ENCODE measurements at places on chromosomes 16 and 17.

GRCh38 chr16:2968368-2968737 is 795 bp upstream of the PAQR4 start:
- no peak for DNase-seq

DNA sequence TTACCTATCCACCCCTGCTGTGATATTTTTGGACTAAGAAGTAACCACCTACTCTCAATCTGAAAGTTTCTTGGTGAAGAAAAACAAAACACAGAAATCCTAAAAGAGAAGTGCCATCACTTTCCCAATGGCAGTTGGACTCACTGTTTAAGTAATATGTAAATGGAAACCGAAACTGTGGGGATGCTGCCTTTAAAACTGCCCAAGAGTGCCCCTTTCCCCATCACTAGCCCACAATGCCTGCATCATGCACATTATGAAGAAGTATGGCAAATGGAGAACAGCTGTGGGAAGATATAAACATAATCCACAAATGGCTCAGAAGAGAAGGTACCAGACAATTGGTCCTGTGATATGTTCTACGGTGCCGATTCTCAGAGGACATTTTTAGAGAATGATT is 33.5 kb upstream of the SLC6A2 start:
- no peak for DNase-seq

DNA sequence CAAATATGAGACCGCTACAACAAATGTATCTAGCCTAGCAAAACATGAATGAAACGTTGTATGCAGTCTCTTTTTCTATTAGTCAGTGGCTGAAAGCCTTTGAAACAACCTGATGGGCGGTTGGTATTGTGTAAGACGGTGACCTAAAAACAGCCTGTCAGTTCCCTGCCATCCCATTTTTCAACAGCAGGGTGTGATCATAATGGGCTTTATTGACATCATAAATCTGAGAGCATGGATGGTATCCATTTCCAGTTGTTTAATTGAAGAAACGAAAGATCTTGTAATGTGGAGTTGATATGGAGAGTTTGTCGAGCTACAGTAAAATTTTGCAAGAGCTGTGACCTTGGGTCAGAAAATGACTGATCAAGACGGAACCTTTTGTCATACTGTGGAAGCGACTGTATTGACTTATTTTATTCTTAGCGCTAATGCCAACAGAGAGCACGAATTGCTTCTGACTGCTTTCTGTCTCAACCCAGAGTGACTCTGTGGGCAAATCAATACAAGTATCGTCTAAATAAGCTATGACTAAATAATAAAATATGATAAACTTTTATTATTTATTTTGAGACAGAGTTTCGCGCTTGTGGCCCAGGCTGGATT is 12.3 kb upstream of the MEIOB start:
- peak; percentile 9 for DNase-seq

DNA sequence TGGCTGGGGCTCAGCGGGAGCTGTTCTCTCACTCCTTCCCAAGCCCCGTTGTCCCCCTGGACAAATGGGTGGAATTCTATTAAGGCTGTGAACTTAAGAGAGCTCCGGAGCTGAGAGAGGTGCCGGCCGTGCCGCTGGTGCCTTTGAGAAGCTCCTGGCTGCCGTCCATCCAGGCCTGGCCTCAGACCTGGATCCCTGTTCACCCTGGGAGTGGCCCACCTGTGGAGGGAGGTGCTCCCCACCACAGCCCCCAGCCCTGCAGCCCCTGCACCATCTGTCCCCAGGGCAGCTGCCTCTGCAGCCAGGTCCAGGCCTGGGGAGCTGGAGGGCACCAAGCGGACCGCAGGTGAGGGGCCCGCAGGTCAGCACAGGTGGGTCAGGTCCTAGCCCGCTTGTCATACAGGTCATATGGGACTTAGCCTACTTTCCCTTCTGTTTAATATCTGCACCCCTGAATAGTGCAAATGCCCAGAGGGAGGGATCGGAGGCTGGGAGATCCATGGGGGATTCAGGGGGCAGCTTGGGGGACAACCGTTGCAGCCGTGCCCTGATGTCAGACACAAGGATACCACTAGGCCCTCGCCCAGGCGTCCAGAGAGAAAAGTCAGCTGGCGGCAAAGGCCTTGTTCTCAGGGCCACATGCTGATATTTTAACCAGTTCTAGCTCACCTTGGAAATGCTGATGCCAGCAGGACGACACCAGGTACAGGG is 15.2 kb upstream of the METRNL start:
- DNase-seq = no peak

DNA sequence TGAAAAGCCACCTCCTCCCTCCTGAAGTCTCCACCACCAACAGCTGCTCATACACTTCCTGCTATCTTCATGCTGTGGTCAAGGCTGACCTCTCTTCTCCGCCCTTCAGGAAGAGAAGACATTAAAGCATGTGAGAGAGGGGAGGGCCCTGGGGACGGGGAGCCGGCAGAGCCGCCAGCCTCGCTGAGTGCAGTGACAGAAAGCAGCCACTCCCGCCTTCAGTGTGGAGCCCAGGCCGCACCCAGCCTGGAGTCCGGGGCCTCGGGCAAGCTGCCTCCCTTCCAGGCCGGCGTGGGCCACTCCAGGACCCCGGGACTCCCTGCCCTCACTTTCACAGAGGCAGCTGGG is 94.7 kb upstream of the TNRC6C start:
- no peak for DNase-seq

GRCh38 chr16:84794186-84794585 is 25.6 kb upstream of the CRISPLD2 start:
- DNase-seq = no peak

DNA sequence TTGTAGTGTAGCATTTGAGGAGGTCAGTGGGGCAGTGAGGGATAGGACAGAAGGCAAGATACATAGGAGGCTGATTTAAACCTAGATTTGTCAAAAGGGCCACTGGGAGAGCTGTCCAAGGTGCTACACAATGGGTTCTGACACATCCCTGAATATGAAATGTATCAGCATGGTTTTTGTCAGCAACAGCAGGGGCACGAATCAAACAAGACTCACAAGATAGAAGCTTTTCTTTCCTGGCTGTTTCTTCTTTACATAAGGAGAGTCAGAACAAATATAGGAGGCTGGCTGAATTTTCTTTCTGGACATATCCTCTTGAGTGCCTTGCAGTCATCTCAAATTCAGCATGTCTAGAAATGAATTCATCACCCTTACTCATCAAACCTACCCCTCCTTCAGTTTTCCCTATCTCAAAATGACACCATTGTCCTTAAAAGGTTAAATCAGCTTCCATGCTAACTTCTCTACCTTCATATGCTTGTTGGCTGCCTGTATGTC is 130.5 kb downstream of the NPIPB5 start:
- DNase-seq = peak; percentile 35

GRCh38 chr17:55722016-55722736 is 488 bp downstream of the TMEM100 start:
- peak; percentile 34 for DNase-seq

DNA sequence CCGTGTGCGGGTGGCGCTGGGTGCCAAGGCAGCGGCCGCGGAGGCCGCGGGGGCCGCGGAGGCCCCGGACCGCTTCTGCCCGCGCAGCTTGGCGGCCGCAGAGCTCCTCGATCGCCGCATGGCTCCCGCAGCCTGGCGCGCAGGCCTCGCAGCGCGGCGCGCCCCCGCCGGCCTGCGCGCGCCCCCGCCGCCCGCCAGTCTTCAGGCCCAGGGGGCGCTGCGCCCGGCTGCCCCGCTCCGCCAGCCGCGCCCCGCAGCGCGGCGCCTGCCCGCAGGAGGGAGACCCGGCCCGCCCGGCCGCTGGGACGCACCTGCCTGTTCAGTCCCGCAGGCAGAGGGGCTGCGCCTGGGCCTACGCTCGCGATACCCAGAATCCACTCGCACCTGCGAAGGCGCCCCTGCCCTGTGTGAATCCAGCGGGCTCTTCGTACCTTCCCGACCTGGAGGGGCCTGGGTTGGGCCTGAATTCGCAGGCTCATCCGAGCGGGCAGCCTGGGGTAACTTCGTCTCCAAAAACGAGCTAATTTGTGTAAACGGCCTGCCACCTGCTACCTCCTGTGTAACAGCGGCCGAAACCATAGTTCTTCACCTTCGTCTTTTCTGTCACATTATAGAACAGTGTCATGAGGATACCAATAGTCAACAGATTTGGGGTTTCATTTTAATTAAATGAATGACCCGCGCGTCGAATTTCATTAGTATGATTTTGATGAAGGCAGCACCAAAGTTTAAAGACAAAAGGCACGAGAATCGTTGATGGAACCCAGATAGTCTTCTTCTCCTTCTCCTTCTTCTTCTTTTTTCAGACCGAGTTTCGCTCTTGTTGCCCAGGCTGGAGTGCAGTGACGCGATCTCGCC is at the start of gene CENPV:
Gene CENPV, minus strand, starts transcription at position 153 of the 858 bp plus-strand sequence. Its CDS starts 33 bp downstream, at position 120.
- DNase-seq = peak; percentile 59

GRCh38 chr17:18025945-18026776 is 12.8 kb downstream of the ATPAF2 start:
- peak; percentile 87 for DNase-seq

- peak; percentile 65 for DNase-seq
Measured at GRCh38 chr16:20849589-20850390, 43.5 kb downstream of the REXO5 start.

DNA sequence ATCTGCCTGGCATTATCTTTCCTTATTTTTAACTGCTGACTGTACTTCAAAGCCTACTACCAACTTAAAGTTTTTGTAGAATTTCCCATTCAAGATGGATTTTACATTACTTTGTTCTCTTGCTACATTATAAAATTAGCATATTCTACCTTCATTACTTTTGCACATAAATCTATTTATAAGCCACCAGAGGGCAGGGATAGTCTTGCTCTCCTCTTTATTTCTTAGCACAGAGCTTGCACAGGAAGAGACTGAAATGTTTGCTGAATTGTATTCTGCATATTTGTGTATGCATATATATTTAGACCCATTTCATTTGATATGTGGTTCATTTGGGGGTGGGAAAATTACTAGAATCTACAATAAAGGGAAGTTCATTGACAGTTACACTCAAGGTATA is 108.0 kb downstream of the SKAP1 start:
- DNase-seq = peak; percentile 14

DNA sequence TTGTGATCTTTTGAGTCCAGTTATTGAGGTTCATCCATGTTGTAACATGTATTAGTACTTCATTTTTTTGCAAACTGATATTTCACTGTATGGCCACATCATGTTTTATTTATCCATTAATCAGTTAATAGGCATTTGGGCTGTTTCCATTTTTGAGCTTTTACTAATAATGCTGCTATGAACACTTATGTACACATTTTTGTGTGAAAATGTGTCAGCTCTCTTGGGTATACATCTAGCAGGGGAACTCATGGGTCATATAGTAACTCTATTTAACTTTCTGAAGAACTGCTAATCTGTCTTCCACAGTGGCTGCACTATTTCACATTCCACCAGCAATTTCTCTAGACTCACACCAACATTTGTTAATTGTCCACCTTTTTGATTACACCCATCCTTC is 82.0 kb downstream of the GLG1 start:
- peak; percentile 10 for DNase-seq

DNA sequence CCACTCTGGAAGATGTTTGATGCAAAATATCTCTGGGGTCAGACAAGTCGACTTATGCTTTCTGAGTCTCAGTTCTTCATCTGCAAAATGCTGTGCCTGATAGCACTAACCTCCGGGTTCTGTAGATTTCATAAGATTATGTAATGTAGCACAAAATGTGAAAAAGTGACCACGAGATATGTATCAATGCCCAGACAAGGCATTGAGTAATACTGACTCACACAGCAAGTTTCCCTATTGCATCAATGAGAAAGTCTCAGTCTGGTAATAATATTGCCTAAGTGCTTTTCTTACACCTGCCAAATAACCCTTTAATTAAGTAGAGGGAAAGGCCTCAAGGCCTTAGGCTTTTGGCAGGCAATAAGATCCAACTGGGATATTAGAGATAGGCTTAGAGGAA is 41.4 kb upstream of the MMP2 start:
- DNase-seq = peak; percentile 49

GRCh38 chr17:75642784-75643642 is 9.8 kb downstream of the SMIM5 start:
- no peak for DNase-seq

GRCh38 chr17:20315821-20316220 is 151.5 kb downstream of the LGALS9B start:
- DNase-seq = no peak

- DNase-seq = no peak
Measured at GRCh38 chr17:57767561-57767960, 22.5 kb upstream of the CCDC182 start.

DNA sequence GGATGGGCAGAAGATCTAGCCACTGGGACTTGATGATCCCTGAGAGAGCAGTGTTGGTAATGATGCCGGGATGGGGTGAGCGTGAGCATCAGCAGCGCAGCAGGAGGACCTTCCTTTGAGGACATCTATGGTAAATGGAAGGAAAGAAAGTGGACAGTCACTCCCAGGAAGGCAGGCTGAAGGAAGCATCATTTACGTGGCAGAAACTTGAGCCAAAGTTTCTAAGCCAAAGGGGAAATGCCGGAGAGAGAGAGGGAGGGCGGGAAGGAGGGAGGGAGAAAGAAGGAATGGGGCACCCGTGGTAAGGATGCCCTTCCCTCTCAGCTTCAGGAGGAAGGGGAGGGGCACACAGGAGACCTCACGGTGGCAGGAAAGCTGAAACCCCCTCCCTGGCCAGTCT is 86.3 kb upstream of the CACNG5 start:
- peak; percentile 11 for DNase-seq

DNA sequence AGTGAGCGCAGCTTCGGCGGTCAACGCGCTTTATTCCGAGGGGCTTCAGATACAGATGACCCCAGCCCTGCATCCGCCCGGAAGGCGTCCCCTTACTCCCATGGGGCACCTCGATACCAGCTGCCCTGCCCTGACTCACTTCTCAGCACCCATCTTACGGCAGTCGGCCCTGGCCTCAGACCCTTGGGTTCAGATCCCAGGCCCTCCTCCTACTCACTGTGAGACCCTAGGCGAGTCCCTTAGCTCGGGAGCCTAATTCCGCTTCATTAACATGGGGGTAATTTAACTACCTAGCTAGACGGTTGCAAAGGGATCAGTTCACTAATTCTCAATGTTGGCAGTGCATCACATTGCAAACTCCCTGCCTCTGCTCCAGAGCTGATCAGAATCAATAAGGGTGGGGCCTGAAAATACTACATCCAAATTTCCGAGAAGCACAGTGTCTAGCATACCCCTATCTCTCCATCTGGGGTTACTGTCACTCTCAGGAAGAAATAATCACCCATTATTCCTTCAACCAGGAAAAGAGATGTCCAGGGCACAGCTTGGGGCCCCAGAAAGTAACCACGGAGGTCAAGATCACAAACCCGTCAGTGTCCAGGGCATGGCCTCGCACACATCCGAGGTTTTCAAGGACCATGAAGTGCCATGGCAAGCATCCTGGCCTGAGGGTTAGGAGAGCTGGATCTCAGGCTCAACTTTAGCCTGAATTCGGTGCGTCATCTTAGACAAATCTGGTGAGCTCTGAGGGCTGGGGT is 415 bp upstream of the FLOT2 start:
- DNase-seq = no peak

DNA sequence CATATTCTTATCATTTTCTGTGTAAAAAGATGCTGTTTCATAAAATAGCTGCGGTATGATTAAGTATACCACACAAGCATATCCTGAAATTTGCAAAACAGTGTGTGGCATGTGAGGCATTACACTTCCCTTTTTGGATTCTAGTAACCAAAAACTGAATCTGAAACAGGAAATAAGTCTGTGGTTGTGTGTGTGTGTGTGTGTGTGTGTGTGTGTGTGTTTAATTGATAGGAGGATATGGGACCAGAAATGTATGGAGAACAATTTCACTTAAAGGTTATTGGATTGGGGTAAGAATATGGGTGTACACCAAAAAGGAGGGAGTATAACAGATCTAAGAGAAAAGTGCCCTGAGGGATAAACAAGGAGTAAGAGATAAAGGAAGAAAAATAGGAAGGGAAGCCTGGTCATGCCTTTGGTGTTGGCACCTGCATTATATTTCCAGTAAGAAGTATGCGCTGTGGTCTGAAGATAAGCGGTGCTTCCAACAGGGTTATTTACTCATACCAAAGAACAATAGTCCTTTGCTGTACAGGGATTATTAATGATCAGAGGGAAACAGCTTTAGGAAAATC is 4.0 kb downstream of the LYRM1 start:
- DNase-seq = peak; percentile 85
